ENCODE measurements at places on chromosomes 6 and 20.

GRCh38 chr6:92887871-92888270 is 531.5 kb downstream of the EPHA7 start:
- DNase-seq, result no peak

- no peak for DNase-seq
Measured at GRCh38 chr6:55142610-55143009, 31.7 kb upstream of the HCRTR2 start.

DNA sequence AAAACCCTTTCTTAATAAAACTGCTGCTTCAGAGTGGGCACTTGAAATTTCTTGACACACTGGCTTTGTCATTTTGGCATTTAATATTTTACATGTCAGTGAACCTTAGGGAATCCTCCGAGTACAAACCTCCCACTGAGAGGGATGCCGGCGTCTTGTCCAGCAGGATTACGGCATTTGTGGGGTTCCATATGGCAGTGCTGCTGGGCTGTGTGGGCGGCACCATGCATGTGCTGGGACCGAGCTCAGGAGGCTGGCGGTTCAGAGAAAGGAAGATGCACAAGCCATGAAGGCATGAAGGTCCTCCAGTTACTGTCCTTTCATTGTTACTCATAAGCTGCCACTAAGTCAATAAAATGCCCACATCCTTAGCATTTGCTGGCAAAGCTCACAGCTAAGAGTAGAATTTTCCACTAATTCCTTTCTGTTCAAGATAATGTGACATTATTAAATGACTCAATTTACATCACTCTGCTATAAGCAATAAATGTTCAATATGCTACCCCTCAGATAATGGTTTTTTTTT is 61.4 kb downstream of the LY86 start:
- DNase-seq, result no peak

DNA sequence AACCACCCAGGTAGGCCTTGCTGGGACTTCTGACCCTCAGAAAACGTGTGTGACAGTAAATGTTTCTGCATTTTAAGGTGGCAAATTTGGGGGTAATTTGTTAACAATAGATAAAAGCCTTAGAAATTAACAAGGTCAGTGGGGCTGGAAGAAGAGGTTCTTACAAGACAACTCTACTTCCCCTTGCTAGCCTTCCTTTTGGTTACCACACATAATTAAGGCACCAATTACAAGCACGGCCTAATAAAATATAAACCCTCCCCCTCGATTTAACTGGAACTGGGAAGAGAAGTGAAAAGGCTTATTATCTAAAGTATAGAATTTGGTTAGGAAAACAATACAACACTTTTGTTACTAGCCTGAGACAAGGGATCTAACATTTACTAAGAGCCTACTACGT is 38.8 kb downstream of the ELOVL5 start:
- no peak for DNase-seq

- DNase-seq, result peak; percentile 83
Measured at GRCh38 chr20:19205981-19206396, 6.5 kb upstream of the SLC24A3 start.
